Tibial nerve (tissue), 4 donors: ENCODE measurements at places on chromosomes 1 and 21.

GRCh38 chr21:17900990-17901385 lies 81.8 kb upstream of the C21orf91 start:
- no peaks in the 10 kb centered on the region for H3K36me3 ChIP-seq
- H3K27me3 ChIP-seq = no peaks in the 10 kb centered on the region
- H3K4me1 ChIP-seq = no peaks in the 10 kb centered on the region
- H3K27ac ChIP-seq = no peak overlapping the region
- H3K4me3 ChIP-seq = no peak overlapping the region
- DNase-seq = no peak

DNA sequence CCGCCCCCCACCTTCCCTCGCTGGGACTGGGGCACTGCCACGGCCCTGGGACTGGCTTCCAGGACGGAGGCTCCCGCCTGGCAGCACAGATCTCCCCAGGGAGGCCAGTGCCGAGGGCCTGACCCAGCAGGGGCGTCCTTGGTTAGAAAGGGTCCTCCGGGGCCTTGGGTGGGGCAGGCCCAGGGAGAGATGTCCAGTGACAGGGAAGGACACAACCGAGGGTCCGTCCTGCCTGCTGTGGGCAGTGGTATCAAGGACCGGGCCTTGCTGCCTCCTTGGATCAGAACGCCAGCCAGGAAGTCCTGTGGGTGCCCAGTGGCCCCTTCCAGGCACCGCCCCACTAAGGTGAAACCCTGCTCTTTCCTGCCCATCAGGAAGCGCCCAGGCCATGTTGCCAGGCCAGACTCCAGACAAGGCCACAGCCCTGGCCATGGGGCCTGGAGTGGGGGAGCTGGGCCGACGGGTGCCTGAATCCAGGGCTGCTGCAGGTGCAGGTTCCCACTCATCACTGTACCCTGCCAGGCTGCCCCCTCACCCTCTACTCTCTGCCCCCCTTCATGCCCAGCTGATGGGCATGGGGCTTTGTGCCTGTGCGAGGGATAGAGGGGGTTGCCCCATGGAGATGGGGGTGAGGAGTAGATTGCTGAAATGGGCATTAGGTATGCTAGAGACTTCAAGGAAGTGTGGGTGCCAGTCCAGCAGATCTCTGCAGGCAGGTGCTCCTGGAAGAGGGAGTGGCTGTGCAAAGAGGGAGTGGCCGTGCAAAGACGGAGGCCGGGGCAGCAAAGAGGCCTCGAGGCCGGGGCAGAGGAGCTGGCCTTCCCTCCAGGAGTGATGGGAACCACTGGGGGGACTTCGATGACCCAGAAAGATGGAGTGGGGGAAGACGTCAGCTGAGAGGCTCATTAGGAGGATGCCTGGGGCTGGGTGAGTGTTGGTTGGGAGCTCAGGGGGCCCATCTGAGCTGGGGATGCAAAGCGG lies 2.2 kb upstream of the PRKCZ start:
- H3K4me1 ChIP-seq = peaks cover 18% of the 10 kb centered on the region
- H3K36me3 ChIP-seq = no peaks in the 10 kb centered on the region
- peak overlapping the region; percentile 70 for H3K27ac ChIP-seq
- H3K4me3 ChIP-seq = no peak overlapping the region
- DNase-seq = no peak

DNA sequence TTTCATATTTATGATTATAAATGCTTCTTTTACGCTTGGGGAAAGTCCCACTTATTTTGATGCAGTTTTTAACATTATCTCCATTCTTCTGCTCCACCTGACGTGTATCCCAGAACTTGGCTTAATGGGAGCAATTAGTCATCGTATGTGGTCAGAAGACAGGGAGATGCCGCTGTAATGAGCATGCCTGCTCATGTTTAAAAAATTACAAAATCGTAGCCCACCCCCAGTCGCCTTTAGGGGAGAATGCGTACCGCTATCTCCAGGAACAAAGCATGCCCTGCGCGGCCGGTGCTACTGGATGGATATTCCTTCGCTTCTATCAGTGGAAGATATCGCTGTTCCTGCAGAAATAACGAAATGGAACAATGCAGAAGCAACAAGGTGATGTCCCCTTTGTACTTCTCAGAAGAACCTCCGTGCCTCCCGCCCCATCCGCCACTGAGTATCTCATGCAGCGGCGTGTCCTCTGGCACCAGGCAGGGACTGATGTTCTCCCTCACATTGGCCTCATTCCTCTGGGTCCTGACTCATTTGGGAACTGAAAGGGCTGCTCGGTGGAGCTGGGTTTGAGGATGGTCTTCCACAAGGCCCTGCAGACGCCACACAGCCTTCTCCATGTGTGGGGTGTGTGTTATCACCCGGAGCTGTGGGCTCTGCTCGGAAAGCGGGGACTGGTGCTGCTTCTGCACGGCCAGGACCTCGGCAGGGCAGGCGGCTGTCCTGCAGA lies 116.3 kb upstream of the COL6A1 start:
- H3K4me1 ChIP-seq = no peaks in the 10 kb centered on the region
- H3K27ac ChIP-seq = no peak overlapping the region
- no peaks in the 10 kb centered on the region for H3K36me3 ChIP-seq
- no peak overlapping the region for H3K4me3 ChIP-seq
- DNase-seq = no peak

- H3K36me3 ChIP-seq = no peaks in the 10 kb centered on the region
- H3K27me3 ChIP-seq = no peaks in the 10 kb centered on the region
- DNase-seq = no peak
- H3K27ac ChIP-seq = no peak overlapping the region
Measured at GRCh38 chr1:80310703-80311245, 1304.2 kb upstream of the ADGRL4 start.

- H3K36me3 ChIP-seq = no peaks in the 10 kb centered on the region
- DNase-seq = no peak
- H3K27me3 ChIP-seq = no peaks in the 10 kb centered on the region
- no peaks in the 10 kb centered on the region for H3K4me1 ChIP-seq
Measured at GRCh38 chr1:5513846-5514526, 478.2 kb downstream of the NPHP4 start.

DNA sequence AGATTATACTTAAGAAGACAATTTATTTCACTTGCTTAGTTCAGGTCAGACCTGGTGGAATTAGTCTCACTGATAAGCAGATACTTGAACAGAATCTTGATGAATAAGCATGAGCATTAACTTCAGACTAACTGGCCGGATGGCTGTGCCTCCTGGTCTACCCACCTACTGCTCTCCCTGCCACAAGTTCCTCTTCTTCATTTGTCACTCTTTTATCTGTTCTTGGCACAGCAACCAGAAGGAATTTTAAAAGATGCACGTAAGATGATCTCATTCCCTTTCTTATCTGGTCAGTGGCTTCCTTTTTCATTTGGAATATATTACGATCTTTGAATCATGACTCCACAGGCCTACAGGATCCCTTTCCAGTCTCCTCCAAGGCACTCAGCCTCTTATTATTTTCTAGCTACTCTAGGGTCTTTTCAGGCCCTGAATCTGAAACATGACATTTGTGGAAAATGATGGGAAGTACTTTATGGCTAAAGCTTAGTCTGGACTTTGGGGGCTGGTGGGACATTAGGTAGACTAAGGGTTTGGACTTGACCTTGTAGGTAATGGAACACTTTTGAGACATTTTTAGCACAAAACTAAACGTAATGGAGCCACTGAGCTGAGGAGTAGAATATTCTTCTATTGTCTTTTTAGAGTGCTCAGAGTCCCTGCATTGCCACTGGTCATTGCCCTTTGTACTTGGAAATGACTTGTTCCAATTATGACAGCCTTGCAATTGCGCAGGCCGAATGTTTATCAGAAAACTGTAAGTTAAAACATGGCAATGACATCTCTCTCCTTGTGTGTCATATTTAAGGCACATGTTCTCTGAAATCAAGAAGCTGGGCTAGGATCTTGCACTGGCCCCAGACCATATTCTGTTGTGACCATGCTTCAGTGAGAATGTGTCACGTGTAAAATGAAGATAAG lies 16.0 kb downstream of the ST6GALNAC3 start:
- H3K36me3 ChIP-seq = no peaks in the 10 kb centered on the region
- no peak overlapping the region for H3K27ac ChIP-seq
- no peak overlapping the region for H3K4me3 ChIP-seq
- no peaks in the 10 kb centered on the region for H3K27me3 ChIP-seq

DNA sequence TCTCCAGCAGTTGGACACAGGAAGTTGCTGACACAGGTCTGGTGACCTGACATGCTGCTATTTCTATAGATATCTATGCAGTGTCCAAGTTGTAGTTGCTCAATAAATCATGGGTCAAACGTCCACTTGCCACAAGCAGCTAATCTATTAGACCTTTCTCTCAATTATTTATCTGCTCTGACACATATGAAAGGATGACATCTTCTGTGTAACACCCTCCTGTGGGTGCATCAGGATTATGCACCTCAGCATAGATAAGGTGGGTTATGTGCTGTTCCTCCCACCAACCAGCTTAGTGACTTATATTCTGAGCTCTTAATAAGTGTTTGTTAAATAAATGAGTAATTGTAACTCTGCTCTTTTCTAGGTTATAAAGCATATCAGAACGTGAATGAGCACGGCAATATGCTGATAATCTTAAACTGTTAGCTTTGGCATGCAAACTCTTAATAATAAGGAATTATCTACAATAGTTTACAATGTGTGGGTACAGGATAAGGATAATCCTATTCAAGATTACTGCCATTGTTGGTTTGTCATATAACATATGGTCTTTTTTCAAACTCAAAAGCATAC lies 90.7 kb upstream of the GCLM start:
- no peaks in the 10 kb centered on the region for H3K36me3 ChIP-seq
- no peaks in the 10 kb centered on the region for H3K27me3 ChIP-seq
- no peaks in the 10 kb centered on the region for H3K4me1 ChIP-seq
- H3K27ac ChIP-seq = no peak overlapping the region

- no peaks in the 10 kb centered on the region for H3K36me3 ChIP-seq
- no peaks in the 10 kb centered on the region for H3K4me1 ChIP-seq
- no peak for DNase-seq
- H3K27ac ChIP-seq = no peak within 1 kb of the TSS
- no peaks in the 10 kb centered on the region for H3K27me3 ChIP-seq
Measured at GRCh38 chr1:160366731-160367515, at the start of gene NHLH1. NHLH1 (plus strand) TSS chr1:160367071; CDS start chr1:160370732, 3,661 bp downstream.

GRCh38 chr1:238664139-238664538 lies 722.2 kb upstream of the CHRM3 start:
- no peak overlapping the region for H3K4me3 ChIP-seq
- no peaks in the 10 kb centered on the region for H3K4me1 ChIP-seq
- no peak overlapping the region for H3K27ac ChIP-seq
- no peaks in the 10 kb centered on the region for H3K27me3 ChIP-seq

DNA sequence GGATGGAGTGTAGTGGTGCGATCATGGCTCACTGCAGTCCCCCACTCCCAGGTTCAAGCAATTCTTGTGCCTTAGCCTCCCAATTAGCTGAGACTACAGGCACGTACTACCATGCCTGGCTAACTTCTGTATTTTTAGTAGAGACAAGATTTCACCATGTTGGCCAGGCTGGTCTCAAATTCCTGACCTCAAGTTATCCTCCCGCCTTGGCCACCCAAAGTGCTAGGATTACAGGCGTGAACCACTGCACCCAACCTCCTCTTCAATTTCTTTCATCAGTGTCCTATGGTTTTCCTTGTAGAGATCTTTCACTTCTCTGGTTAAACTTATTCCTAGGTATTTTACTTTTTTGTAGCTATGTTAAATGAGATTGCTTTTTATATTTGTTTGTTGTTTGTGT lies 10.7 kb upstream of the MAST2 start:
- no peak for DNase-seq
- H3K27me3 ChIP-seq = no peaks in the 10 kb centered on the region
- no peaks in the 10 kb centered on the region for H3K4me1 ChIP-seq
- H3K4me3 ChIP-seq = no peak overlapping the region
- H3K36me3 ChIP-seq = no peaks in the 10 kb centered on the region
- H3K27ac ChIP-seq = no peak overlapping the region

GRCh38 chr1:31241321-31241720 lies 1.6 kb upstream of the NKAIN1 start:
- no peak overlapping the region for H3K27ac ChIP-seq
- no peaks in the 10 kb centered on the region for H3K4me1 ChIP-seq
- no peaks in the 10 kb centered on the region for H3K36me3 ChIP-seq
- no peaks in the 10 kb centered on the region for H3K27me3 ChIP-seq

DNA sequence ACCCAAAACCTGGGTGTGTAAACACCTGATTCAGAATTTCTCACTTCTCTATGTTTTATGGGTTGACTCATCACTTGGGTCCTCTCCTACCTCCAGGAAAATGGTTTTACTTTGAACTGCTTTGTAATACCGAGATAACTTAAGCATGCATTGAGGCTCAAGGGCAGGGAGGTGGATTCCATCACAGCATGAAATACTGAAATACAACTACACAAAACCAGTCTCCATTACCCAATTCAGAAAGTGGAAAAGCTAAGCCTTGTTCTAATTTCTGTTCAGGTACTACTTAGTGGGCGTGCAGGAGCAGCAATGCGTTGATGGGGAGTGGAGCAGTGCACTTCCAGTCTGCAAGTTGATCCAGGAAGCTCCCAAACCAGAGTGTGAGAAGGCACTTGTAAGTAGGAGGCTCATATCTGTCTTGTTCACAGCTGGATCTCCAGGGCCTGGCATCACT lies 6.1 kb upstream of the C4BPA start:
- H3K27ac ChIP-seq = no peak overlapping the region
- DNase-seq = no peak
- H3K36me3 ChIP-seq = no peaks in the 10 kb centered on the region
- no peaks in the 10 kb centered on the region for H3K4me1 ChIP-seq
- H3K4me3 ChIP-seq = no peak overlapping the region
- no peaks in the 10 kb centered on the region for H3K27me3 ChIP-seq

DNA sequence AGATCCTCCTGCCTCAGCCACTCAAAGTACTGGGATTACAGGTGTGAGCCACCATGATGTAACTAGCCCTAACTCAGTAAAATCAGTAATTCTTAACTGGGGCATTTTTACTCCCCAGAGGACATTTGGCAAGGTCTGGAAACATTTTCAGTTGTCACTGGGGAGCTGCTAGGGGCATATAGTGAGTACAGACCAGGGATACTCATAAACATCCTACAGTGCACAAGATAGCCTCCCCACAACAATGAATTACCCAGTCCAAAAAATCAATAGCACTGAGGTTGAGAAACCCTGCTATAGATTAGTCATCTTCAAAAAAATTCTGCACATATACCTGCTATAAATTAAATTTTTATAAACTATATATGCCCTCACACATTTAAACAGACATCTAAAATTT lies 13.0 kb downstream of the TM2D1 start:
- no peak overlapping the region for H3K4me3 ChIP-seq
- H3K27me3 ChIP-seq = no peaks in the 10 kb centered on the region
- DNase-seq = no peak
- no peaks in the 10 kb centered on the region for H3K36me3 ChIP-seq
- no peak overlapping the region for H3K27ac ChIP-seq
- H3K4me1 ChIP-seq = no peaks in the 10 kb centered on the region
